Fibroblast of gingiva (primary cell): ENCODE measurements at places on chromosomes 16 and 17.
A peak's percentile ranks its signal among the peaks of the same experiment; 100 is the strongest.

- no peak for DNase-seq
Measured at GRCh38 chr16:60459463-60459862, 1576.8 kb downstream of the CDH8 start.

- peak; percentile 93 for DNase-seq
Measured at GRCh38 chr17:55273579-55274354, 9.0 kb downstream of the HLF start.

GRCh38 chr16:82331397-82331796 is 161.4 kb upstream of the MPHOSPH6 start:
- no peak for DNase-seq

- no peak for DNase-seq
Measured at GRCh38 chr16:64013856-64014255, 1108.0 kb downstream of the CDH11 start.

- no peak for DNase-seq
Measured at GRCh38 chr16:73771196-73772064, 525.2 kb upstream of the PSMD7 start.

- DNase-seq: no peak
Measured at GRCh38 chr16:51898872-51899271, 648.1 kb downstream of the TOX3 start.

DNA sequence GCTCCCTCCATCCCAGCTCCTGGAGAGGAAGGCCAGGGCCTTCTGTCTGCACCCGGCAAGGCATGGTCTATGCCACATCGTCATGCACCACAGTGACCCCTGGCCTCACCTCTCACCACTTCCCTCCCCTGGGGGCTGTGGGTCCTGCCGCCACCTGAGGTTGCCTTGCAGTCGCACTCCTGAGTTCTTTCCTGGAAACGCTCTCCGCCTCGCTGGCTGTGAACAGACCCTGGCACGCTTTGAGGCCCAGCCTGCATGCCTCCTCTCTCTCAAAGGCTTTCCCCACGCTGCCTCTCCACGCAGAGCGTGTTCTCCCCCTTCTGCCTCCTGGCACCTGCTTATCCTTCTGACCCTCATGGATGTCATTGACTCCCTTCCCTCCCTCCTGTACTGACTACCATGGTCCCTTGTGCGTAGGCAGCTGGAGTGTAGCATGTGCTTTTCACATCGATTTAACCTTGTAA is 45.4 kb downstream of the SEC14L1 start:
- DNase-seq: no peak

GRCh38 chr16:22672830-22673210 is 141.1 kb upstream of the HS3ST2 start:
- no peak for DNase-seq

DNA sequence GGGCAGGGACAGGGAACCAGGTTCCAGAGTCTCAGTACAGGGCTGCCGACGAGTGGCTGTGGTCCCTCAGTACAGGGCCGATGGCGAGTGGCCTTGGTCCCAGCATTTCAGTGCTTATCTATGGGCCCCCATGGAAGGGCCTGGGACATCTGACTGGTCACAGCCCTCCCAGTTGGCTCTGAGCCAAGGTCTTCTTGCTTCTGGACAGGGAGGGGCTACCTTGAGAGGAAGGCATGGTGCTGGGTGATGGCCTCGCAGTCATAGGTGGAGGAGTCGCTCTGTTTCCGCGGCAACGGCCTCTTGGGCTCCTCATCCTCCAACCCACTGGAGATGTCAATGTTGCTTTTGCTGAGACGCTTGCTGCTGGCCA is 32.5 kb downstream of the PIMREG start:
- DNase-seq: no peak

GRCh38 chr17:65185668-65186382 is 48.7 kb downstream of the RGS9 start:
- DNase-seq: no peak

- peak; percentile 34 for DNase-seq
Measured at GRCh38 chr17:12545877-12546513, 119.7 kb upstream of the MYOCD start.

DNA sequence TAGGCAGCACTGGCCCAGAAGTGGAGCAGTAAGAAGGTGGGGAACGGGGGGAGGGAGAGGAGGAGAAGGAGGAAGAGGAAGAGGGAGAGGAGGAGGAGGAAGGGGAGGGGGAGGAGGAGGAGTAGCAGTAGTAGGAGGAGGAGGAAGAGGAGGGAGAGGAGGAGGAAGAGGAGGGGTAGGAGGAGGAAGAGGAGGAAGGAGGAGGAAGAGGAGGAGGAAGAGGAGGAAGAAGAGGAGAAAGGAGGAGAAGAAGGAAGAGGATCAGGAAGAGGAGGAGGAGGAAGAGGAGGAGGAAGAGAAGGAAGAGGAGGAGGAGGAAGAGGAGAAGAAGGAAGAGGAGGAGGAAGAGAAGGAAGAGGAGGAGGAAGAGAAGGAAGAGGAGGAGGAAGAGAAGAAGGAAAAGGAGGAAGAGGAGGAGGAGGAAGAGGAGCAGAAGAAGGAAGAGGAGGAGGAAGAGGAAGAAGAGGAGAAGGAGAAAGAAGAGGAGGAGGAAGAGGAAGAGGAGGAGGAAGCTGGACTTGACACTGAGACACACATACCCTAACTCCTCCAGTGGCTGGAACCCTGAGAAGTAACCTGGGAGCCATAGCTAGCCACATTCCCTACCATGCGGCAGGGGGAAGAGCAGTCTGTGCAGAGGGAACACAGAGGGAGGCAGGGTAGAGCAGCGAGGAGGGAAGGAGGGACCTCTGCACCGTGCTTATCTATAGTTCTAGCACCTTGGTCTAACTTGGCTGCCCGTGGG is 35.8 kb downstream of the LRRC75A start:
- DNase-seq: no peak

DNA sequence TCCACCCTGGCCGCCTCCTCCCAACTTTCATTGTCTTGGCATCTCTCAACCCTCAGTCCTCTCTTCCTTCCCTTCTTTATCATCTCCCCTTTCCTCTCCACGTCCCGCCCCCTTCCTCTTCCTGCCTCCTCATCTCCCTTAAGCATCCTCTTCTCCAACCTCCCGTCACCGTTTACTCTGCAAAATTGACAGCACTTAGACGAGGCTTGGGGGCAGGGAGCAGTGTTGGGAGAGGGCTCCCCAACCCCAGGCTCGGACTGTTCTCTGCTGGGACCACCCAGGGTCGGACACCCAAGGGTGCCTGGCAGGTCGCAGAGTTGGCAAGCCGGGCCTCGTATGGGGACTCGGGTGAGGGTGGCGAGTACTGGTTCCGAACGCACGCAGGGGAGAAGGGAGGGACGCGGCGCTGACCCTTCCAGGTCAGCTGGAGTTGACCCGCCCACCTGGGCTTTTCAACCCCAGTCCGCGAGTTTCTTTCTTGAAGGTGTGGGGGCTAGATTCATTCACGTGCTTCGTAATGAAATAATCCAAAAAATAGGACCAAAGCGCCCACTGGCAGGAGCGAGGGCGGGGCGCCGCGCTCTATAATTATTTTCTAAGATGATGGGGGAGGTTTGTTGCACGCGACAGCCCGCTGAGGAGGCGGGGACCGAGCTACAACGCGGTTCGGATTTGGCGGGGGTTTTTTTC is 775 bp upstream of the PAGR1 start:
- DNase-seq: no peak

DNA sequence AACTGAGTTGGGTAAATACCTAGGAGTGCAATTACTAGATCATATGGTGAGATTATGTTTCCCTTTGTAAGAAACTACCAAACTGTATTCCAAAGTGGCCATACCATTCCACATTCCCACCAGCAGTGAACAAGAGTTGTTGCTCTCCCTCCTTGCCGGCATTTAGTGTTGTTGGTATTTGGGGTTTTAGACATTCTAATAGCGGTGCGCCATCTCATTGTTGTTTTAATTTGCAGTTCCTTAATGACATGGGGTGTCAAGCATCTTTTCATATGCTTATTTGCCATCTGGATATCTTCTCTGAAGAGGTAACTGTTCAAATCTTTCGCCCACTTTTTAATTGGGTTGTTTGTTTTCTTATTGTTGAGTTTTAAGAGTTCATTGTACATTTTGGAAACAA is 164.2 kb upstream of the LHX1 start:
- no peak for DNase-seq

- DNase-seq: no peak
Measured at GRCh38 chr16:52562770-52563169, 15.8 kb upstream of the TOX3 start.

DNA sequence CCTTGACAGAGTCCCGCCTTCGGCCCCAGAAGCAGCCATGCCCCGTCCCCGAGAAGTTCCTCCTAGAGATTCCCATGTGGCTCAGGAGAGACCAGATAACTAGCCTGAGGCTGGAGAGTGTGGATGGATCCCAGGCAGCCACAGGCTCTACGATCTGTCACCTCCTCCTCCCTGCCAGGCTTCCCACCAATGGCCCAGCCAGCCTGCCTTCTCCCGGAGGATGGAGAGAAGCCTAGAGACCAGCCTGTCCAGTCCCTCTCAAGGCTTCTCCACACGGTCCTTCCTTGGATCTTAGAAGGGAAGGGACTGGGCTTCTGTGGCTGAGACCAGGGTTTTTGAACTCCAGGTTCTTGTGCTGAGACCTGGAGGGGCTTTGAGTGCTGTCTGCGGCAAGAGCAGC is 1.6 kb upstream of the SMTNL2 start:
- no peak for DNase-seq

DNA sequence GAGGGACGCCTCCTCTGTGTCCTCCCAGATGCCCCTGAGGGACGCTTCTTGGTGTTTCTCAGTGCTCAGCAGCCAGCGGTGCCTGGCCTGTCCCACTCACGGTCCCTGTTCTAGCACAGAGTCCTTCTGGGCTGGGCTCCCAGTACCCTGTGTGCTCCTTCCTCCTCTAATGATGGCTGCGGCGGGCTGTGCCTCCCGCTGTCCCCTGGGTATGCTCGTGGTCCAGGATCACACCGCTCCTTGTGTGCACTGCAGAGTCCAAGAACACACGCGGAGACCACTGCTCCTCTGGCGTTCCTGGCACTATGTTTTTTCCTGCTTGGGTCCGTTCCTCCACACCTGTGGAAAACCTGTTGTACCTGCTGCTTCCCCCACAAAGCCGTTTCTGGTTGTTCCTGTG is 15.1 kb upstream of the IRF8 start:
- DNase-seq: no peak

- no peak for DNase-seq
Measured at GRCh38 chr17:81011951-81012350, 20.3 kb downstream of the CHMP6 start.

GRCh38 chr17:17613708-17614114 is 22.2 kb upstream of the PEMT start:
- DNase-seq: peak; percentile 70

DNA sequence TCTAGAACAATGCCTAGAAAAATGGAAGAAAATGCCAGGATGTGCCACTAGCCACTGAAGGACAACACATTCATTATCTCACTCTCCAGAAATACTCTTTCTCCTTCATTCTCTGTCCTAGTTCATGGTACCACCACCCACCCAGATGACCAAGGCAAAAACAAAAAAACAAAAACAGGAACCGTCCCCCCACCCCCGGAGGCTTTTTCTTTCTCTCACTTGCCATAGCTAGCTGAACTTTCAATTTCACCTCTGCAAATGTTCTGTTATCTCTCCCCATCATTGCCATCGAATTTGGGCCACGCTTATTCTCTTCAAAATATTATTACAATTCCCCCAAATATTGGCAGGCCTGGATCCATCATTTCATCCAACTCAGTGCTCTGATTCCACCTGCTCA is 49.0 kb downstream of the SOX9 start:
- DNase-seq: no peak
